ENCODE measurements at places on chromosomes 16 and 17.

- no peak for DNase-seq
Observed at GRCh38 chr16:53428681-53429080, 5.6 kb upstream of the RBL2 start.

- DNase-seq: no peak
Observed at GRCh38 chr17:47896672-47897490, 845 bp downstream of the SP2 start.

GRCh38 chr17:64998436-64999190, 57.9 kb downstream of the GNA13 start:
- no peak for DNase-seq

DNA sequence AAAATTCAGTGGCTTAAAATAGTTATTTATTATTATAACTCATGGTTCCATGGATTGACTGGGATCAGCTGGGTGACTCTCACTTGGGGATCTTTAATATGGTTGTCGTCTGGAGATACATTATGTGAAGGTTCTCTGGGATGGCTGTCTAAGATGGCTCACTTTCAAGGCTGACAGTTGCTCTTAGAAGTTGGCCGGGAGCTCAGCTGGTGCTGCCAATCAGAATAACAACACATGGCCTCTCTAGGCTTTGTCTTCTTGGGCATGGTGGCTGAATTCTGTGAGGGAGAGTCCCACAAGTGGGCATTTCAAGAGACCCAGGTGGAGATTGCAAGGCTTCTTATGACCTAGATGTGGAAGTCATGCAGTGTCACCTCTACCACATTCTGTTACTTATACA, 269.7 kb downstream of the CA10 start:
- DNase-seq: no peak

- DNase-seq: no peak
Observed at GRCh38 chr17:77459018-77459755, 318.4 kb downstream of the SEC14L1 start.

DNA sequence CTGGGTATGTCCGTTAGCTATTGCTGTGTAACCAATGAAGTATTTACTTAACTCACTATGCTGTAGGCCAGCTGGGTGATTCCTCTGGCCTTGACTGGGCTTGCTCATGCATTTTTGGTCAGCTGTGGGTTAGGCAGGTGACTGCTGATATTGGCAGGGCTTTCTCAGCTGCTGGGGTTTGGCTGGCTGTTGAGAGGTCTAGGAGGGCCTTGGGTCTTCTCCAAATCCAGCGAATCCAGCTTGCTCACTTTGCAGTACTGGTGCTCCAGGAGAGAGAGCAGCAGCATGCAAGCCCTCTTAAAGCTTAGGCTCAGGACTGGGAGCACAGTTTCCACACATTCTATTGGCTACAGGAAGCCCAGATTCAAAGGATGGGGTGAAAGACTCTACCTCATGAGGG, 270.1 kb downstream of the PHKB start:
- DNase-seq: no peak

- no peak for DNase-seq
Observed at GRCh38 chr17:82188001-82188961, 24.4 kb downstream of the CCDC57 start.

DNA sequence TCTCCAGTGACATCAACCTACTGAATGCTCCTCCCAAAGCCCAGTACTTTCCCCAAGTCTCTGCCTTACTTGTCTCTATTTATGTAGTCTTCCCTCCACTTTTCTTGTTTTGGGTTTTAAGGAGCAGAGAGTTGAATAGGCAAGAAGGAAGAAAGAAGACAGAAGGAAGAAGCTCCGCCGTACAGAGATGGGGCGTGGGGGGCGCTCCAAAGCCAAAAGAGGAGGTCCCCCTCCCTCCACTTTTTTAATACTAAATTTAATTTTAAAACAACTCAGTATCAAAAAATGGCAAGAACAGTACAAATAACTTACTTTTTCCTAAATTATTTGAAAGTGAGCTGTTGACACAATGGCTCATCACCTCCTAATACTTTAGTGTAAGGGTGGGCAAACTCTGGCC, 4.6 kb downstream of the EFTUD2 start:
- no peak for DNase-seq

- DNase-seq: no peak
Observed at GRCh38 chr17:8801135-8801840, 2.1 kb upstream of the MFSD6L start.

DNA sequence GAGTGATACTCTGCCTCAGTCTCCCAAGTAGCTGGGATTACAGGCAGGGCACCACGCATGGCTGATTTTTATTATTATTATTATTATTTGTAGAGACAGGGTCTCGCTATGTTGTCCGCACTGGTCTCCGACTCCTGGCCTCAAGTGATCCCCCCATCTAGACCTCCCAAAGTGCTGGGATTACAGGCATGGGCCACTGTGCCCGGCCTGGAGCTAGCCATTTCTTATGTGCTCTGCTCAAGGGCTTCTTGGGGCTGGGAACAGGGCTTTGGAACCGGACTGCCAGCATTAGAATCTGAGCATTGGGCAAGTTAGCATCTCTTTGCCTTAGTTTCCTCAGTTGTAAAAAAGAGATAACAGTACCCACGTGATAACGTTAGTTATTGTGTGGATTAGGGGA, 111.3 kb downstream of the C16orf78 start:
- DNase-seq: no peak

- no peak for DNase-seq
Observed at GRCh38 chr16:84499638-84500037, 4.8 kb downstream of the MEAK7 start.

GRCh38 chr17:49031965-49032928, 35.1 kb downstream of the IGF2BP1 start:
- DNase-seq: no peak

DNA sequence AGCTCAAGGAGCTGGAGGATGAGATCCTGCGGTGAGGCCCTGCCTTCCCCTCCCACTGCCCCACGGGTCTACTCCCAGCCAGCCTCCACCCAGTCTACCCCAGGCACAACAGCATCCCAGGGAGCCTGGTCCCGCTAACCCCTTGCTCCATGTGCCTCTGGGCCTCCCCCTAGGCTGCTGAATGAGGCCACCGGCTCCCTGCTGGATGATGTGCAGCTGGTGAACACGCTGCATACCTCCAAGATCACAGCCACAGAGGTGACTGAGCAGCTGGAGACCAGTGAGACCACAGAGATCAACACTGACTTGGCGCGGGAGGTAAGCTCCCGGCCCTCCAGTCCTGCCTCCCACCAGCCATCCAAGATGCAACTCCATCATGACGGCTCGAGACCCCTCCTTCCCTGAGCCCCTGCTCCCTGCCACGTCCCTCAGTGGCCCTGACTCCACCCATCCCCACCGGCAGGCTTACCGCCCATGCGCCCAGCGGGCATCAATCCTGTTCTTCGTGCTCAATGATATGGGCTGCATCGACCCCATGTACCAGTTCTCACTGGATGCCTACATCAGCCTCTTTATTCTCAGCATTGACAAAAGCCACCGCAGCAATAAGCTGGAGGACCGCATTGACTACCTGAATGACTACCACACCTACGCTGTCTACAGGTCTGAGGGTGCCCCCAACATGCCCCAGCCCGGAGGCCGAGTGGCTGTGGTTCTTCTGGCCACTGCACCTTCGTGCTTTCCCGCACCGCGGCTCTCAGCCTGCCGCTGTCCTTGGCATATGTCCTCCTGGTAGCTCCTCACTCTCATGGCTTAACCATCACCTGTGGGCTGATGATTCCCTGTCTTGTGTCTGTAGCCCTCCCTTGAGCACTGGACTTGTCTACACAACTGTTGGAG, 15.0 kb upstream of the KDM6B start:
- DNase-seq: no peak

- no peak for DNase-seq
Observed at GRCh38 chr16:57894390-57895080, 76.4 kb downstream of the CNGB1 start.

- no peak for DNase-seq
Observed at GRCh38 chr16:27097800-27098230, 31.1 kb downstream of the C16orf82 start.

DNA sequence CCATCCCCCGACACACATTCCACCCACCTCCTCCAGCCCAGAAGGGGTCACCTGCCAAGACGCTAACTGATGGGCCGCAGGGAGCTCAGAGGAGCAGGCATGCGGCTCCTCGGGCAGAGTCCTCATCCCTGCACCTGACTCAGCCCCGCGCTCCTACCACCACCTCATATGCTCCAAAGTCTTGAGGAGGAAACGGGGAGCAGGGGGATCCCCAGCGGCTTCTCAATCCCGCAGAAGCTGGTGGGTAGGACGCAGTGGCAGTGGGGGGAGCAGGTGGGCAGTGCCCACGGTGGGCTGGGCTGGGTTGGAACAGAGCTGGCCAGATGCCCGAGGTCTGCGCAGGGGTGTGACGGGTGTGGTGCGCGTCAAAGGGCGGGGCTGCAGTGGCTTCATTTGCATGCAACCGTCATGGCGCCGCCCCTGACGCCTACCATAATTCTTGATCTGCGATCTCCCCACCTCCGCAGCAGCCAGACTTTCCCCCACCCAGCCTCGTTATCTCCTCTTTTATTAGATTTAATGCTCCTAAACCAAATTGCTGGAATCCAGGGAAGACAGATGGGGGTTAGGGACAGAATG, 39.0 kb upstream of the EMP2 start:
- DNase-seq: peak; percentile 38

DNA sequence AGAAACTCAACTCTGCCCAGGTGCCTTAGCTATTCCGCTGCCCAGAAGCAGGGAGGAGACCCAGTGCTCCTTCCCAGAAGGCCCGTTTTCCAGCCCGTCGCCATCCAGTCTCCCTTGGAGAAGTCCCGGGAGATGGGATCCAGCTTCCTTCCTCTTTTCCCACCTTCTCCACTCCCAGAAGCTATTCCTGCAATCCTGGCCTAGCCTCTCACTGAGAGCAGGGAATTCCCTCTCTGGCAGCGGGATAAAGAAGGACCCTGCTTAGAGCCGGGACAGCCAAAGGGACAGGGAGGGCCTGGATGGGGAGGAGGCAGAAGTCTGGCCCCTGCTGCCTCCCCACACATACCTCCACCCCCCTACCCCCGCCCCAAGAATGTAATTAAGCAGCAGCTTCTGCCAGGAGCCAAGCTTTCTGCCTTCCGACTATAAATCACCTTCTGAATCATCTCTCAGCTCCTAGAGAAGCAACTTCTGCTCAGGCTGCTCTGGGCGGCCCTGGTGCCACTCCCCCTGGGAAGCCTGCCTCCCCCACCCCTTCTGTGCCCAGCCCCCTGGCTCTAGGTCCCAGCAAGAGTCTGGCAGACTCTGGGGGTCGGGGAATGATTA, 6.4 kb downstream of the WNT3 start:
- no peak for DNase-seq

GRCh38 chr17:67020293-67020766, 24.0 kb upstream of the CACNG1 start:
- no peak for DNase-seq

- DNase-seq: no peak
Observed at GRCh38 chr17:67049025-67049739, 4.8 kb downstream of the CACNG1 start.

DNA sequence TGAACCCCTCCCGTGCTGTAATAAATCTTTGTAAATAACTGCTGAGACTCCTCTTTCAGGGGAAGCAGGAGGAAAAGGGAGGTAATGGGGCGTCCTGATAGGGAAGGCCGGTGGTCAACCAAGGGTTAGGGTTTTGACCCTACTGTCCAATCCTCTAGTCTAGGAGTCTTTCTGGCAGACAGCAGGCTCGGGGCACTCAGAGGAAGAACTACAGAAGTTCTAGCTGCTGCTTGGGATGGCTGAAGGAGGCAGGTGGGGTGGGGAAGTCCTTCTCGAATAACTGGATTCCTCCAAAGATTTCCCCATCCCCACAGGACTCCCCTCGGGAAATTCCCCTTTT, 387 bp upstream of the STARD3 start:
- no peak for DNase-seq

DNA sequence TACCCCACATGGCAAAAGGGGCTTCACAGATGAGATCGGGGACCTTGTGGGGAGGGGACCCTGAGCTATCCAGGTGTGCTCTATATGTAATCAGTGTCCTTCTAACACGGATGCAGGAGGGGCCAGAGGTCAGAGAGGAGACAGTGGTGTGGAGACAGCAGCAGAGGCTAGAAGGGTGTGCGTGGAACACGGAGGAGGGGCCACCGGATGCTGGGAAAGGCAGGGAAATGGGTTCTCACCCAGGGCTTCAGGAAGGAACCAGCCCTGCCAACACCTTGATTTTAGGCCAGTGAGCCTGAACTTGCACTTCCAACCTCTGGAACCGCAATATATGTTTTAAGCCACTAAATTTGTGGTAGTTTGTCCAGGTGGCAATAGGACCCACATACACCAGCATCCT, 4.6 kb upstream of the SLC38A8 start:
- DNase-seq: no peak

DNA sequence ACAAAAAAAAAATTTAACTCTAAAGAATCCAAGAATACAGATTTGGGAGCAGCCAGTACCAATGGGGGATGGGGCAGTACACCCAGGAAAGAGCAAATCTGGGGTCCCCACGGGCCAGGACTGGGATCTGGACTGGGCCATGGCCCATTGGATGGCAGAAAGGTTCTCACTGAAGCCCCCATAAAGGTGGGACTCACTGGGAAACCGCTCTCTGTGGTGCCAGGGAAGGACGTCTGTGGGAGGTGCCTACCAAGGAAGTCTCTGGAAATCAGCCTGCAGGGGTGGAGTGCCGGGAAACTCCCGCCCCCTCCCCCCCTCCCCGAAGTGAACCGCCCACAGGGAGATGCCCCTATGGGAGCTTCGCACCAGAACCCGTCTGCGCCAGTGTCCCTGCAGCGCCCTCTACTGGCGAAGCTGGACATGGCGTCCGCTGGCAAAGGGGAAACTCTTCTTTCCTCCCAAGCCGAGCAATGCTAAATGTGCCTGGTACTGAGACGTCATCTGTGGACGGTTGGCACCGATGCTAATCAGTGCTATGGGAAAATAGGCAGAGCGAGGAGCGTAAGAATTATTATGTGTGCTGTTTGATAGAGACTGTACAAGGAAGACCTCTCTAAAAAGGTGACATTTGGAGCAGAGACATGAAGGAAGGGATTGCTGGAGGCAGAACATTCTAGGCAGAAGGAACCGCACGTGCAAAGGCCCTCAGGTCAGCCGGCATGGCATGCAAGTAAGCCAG, 671.1 kb downstream of the WWOX start:
- DNase-seq: peak; percentile 71

DNA sequence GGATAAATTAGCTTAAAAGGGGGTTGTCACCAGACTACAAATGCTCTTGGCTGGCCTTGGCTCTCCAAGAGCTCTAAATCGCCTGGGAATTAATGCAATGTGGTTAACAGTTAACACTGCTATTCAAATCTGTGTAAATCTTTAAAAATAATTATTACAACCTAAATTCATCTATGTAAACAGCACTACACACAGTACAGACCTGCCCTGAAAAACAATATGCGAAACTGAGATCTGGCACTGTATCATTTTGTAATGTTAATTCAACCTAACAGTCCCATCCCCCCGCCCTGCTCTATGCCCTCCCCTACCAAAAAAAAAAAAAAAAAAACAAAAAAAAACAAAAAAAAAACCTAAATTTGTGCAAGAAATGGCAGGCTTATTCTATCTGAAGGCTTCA, 40.9 kb downstream of the DCUN1D3 start:
- no peak for DNase-seq

All from omental fat pad (tissue), 4 donors.